Right renal cortex interstitium (tissue), 3 donors: ENCODE measurements at places on chromosomes 2 and 18. TPM values are rescaled to one million over a fixed set of nuclear protein-coding genes. Genes with fewer than 3 reads are reported as not detected.

GRCh38 chr2:125652280-125652679 lies 1003.7 kb upstream of the GYPC start:
- DNase-seq, result no peak

DNA sequence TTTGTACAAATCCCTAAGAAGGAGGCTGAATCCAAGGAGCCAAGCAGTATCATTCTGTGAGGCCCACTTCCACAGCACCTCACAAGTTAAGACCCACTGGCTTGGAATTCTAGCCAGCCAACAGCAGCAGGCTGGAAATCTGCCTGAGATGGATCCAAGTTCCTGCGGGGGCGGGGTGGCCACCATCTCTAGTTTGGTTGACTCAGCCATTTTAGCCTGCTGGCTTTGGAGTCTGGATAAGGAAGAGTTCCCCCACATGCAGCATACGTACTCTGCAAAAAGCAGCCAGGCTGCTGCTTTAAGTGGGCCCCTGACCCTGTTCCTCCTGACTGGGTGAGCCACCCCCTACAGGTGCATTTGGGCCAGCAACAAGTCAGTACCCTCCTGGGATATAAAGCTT lies 65.2 kb downstream of the FARP2 start:
- no peak for DNase-seq

GRCh38 chr18:76490670-76491472 lies 4.2 kb downstream of the ZNF516 start:
- no peak for DNase-seq

DNA sequence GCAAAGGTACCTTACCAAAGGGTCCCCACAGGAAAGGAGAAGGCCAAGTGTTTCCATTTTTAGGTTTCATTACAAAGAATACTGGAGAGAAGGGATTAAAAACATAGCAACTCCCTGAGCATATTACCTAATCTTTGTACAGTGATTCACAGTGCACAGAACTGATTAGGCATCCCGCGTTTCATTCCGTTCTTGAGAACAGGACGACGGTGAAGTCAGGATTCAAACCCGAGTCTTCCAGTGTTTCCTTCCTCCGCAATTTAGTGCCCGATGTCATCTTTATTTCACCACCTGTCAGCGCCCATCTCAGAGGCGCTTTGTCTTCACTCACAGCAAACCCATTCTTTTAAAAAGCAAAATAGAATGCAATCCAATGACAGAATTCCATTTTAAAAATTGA lies 488.5 kb downstream of the EIPR1 start:
- DNase-seq, result no peak

The SP9 gene
- not detected for polyA plus RNA-seq

The OLA1 gene
- polyA plus RNA-seq, result 166 TPM

The GPR55 gene
- 0.36 TPM for polyA plus RNA-seq

GRCh38 chr2:180325416-180326120 lies 318.5 kb upstream of the CWC22 start:
- peak; percentile 15 for DNase-seq

GRCh38 chr2:223835701-223836532 lies 1.5 kb downstream of the AP1S3 start:
- no peak for DNase-seq

The RGPD4 gene
- not detected for polyA plus RNA-seq

The TDRD15 gene
- polyA plus RNA-seq, result 0.06 TPM

- DNase-seq, result no peak
Measured at GRCh38 chr2:236286873-236287545, 22.8 kb upstream of the ASB18 start.

The FRZB gene
- 10.0 TPM for polyA plus RNA-seq

GRCh38 chr2:27154488-27154887 lies 5.7 kb downstream of the TCF23 start:
- DNase-seq, result no peak

GRCh38 chr2:240561325-240561971 lies 1.3 kb downstream of the DUSP28 start:
- no peak for DNase-seq

DNA sequence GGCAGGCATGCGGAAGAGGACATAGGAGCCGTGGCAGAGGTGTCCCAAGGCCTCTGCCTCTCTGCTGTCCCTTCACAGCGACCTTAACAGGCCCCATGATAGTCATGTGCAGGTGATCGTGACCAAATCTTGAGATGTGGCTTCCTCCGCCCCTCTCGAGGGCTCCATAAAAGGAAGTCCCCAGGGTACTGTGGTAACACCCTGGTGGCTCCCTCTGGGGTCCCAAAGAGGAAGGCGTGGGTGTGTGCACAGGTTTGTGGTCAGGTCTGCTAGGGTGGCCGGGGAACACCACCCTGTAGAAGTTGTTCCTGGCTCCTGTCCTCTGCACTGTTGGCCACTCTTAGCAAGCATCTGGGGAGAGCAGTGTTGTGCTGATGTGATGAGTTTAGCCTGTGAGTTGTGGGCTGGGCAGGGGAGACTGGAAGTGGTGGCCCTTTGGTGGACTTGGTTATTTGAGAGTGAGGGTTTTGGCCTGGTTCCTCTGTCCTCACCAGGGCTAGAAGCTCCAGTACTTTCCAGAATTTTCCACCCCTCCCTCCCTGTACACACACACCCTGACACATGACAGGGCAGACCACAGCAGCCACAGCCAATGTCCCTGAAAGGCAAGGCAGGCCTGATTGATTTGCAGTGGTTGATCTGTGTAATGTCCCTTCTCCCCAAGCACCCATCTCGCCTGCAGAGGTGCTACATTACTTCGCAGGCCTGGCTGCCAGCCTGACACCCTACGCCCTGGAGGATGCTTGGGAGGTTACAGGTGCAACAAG lies 68.9 kb upstream of the BOD1L2 start:
- no peak for DNase-seq

The CPLX4 gene
- 0.22 TPM for polyA plus RNA-seq

- DNase-seq, result no peak
Measured at GRCh38 chr18:54100466-54100865, 124.0 kb downstream of the MBD2 start.

- no peak for DNase-seq
Measured at GRCh38 chr2:18719978-18720775, 130.8 kb upstream of the NT5C1B start.

The MSTN gene
- polyA plus RNA-seq, result 2.1 TPM

- DNase-seq, result no peak
Measured at GRCh38 chr18:35673682-35674081, 92.1 kb downstream of the GALNT1 start.

- no peak for DNase-seq
Measured at GRCh38 chr2:145546091-145546490, 1026.2 kb upstream of the ZEB2 start.

The FIGLA gene
- not detected for polyA plus RNA-seq

GRCh38 chr2:42101206-42102023 lies 53.6 kb downstream of the PKDCC start:
- no peak for DNase-seq

DNA sequence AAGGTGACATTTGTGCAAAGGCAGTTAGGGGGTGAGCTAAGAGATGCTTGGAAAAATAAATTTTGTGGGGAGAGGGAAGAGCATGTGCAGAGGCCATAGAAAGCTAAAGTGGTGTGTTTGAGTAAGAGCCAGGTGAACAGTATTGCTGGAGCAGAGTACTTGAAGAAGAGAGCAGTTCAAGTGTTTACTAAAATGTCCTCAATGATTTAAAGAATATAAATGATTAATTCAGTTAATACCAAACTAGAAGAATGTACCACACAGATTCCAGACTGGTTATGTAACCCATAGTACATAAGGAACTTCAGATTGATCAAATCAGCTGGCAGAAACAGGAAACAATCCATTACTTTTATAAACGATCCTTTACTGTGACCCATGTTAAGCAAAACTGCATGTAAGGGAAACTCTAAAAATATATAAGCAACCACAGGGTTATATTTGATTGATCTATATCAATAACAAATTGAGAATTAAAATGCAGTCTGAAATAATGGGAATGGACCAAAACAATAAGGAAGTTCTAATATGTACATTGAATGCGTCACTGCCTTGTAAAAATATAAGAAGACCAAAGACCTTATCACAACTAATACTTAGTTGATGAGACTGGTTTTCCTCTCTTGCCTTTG lies 76.9 kb downstream of the LDAH start:
- peak; percentile 33 for DNase-seq

DNA sequence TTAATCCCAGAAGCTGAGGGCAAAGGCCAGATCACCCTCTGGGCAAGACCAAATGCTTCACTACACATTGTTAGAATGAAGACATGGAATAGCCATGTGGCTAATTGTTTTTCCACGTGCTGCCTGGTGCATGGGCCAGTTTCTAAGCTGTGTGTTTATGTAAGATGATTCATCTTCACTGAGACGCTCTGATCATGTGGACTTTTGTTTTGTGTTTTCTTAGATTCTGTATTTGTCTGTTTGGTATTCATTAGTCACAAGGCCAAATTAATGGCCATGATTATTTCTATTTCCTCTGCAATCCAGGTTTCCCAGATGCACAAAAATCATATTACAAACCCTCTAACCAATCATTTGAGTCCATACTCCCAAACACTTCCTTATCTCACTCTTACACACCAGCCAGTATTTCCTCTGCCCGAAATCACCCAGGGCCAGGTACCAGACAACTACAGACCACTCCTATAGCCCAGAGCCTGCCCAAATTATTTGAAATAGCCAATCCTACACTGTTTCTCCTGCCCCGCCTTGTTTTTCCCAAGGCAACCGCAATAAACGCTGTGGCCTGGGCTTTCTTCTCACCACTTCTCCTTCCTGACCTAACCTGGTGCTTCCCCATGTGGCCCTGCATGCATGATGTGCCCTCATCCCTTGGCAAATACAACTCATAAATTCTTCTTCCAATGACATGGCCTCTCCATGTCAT lies 94.2 kb upstream of the SP3 start:
- no peak for DNase-seq

GRCh38 chr2:151344906-151345305 lies 12.5 kb upstream of the TNFAIP6 start:
- no peak for DNase-seq

DNA sequence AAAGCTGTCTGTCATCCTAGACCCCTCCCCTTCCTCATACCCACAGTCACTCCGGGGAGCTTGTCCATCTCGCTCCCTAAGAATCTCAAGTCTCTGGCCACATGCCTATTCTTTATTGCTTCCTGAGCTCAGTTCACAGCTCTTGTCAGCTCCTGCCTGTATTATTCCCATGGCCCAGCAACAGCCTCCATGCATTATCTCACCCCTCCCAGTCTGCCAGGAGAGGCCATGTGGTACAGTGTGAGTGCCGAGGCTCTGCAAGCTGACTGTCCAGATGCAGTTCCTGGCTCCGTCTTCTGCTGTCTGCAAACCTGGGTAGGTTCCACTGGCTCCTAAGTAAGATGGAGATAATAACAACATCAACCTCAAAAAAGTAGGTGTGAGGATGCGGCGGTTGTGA lies 79.7 kb downstream of the MRPS9 start:
- no peak for DNase-seq

GRCh38 chr2:139031722-139032121 lies 251.5 kb upstream of the NXPH2 start:
- DNase-seq, result no peak

DNA sequence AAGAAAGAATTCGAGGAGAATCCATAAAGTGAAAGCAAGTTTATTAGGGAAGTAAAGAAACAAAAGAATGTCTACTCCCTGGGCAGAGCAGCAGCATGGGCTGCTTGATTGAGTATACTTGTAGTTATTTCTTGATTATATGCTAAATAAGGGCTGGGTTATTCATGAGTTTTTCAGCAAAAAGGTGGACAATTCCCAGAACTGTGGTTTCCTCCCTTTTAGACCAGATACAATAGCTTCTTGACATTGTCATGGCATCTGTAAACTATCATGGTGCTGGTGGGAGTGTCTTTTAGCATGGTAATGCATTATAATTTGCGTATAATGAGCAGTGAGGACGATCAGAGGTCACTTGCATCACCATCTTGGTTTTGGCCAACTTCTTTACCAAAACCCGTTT lies 25.6 kb upstream of the TBC1D8 start:
- no peak for DNase-seq

DNA sequence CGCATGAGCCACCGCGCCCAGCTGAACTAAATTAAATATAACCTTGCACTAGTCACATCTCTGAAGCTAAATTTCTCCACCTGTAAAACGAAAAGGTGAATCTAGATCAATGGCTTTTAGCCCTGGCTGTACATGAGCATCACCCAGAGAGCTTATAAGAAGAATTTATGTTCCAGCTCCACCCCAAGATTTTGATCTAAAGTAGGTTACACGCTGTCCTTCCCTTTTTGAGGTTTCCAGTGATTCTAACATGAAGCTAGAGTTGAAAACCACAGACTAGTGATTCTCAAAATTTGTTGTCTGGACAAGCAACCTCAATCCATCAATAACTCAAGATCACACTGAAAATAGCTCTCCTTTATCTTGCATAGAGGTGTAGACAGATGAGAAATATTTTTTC lies 208.8 kb upstream of the CRIM1 start:
- no peak for DNase-seq

- DNase-seq, result no peak
Measured at GRCh38 chr2:203734276-203734983, 28.0 kb downstream of the CD28 start.

- no peak for DNase-seq
Measured at GRCh38 chr2:201806442-201807170, at the start of gene CDK15. Gene CDK15 (plus strand): TSS chr2:201806537. CDS start chr2:201806665, 128 bp downstream.

GRCh38 chr2:218023636-218024035 lies 20.8 kb upstream of the TNS1 start:
- no peak for DNase-seq

- no peak for DNase-seq
Measured at GRCh38 chr2:56207760-56208159, 24.0 kb downstream of the CCDC85A start.

The SRD5A2 gene
- polyA plus RNA-seq, result 0.08 TPM

GRCh38 chr2:25165992-25166875 lies 2.1 kb downstream of the POMC start:
- DNase-seq, result no peak

- DNase-seq, result no peak
Measured at GRCh38 chr18:37425222-37425621, 140.4 kb downstream of the CELF4 start.

The CD302 gene
- 15.9 TPM for polyA plus RNA-seq

GRCh38 chr2:111139637-111140317 lies 19.1 kb downstream of the BCL2L11 start:
- no peak for DNase-seq

GRCh38 chr2:52821631-52822030 lies 946.0 kb upstream of the CHAC2 start:
- no peak for DNase-seq

GRCh38 chr2:8506746-8507145 lies 175.1 kb upstream of the ID2 start:
- DNase-seq, result no peak

The FAP gene
- polyA plus RNA-seq, result 13.4 TPM

The NGEF gene
- polyA plus RNA-seq, result 3.0 TPM

GRCh38 chr18:74438091-74438490 lies 19.0 kb downstream of the DIPK1C start:
- DNase-seq, result no peak

The PRSS56 gene
- not detected for polyA plus RNA-seq

The MEP1B gene
- not detected for polyA plus RNA-seq

DNA sequence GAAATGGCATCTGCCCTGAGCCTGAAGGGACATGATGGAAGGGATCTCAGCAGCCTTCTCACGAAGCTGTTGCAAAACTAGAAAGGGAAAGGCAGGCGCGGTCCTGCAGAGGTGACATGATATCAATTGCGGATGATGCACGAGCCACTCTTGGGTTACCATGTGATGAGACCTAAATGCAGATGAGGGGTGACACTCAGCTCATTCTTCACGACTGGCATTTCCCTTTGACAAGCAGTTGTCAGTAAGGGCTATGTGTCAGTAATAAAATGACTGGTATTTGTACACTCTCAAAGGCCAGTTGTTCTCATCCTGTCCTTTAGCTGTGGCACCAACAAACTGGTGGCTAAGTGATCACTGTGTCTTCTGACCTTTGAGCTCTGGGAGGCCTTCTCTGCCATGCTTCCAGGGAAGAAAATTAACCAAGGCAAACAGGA lies 273.6 kb downstream of the ETAA1 start:
- no peak for DNase-seq

The SERPINB12 gene
- not detected for polyA plus RNA-seq
